Activated T-cell treated with anti-CD3 and anti-CD28 coated beads, Interleukin-2, amount 50 U/mL, for 4 hours (primary cell): ENCODE measurements at places on chromosomes 12 and 14.

- DNase-seq, result no peak
Measured at GRCh38 chr14:76759589-76759988, 1.7 kb upstream of the VASH1 start.

DNA sequence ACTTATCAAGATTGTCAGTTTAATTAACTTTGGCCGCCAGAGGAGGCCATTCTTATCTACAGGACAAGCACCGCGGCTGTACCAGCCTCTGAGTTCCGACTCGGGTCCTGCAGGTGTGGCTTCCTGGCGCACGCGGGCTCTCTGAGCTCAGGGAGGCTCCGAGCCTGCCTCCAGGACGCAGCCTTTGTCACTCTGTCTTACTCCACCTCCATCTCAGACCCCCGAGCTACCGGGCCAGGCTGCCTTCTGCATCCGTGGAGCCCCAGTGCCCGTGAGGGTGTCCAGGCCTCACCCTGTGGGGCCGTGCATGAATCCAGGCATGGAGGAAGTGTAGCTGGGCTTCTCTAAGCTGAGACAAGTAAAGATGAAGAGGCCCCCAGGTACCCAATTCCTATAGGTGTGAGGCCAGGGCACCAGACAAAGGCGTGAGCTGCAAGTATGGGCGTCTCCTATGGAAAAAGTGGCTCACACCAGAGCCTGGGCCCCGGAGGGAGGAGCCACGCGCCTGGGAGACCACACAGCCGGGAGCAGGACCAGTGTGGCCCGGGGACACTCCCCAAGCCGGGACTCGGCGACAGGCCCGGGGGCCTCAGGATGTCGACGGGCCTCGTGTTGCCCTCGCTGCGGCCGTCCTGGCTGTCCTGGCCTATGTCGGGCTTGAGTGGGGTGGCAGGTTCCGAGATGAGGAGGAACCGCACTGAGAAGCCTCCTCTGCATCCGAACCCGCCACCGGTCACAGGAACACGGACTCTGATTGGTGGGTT is 42.8 kb downstream of the NOC4L start:
- no peak for DNase-seq

DNA sequence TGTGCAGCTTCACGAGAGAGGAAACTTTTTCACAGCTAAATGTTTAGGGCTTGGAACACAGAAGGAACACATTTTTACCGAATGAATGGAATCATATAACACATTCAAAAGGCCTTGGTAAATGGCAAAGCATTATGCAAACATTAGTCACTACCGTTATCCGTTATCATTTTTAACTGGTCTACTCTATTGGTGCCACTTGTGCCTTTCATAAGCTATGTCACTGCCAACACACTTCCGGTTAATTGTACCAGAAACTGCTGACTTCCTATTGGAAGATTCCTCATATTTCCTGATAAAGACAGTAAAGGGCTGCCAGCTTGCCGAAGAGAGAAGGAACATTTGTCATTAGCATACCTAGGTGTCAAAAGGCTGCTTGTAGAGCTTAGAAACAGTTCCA is 169.2 kb downstream of the APAF1 start:
- no peak for DNase-seq

- DNase-seq, result no peak
Measured at GRCh38 chr14:62532181-62532580, 513.1 kb downstream of the KCNH5 start.

- DNase-seq, result no peak
Measured at GRCh38 chr14:36818794-36819384, 157.2 kb downstream of the PAX9 start.

- DNase-seq, result no peak
Measured at GRCh38 chr14:53336729-53337128, 183.6 kb upstream of the DDHD1 start.

DNA sequence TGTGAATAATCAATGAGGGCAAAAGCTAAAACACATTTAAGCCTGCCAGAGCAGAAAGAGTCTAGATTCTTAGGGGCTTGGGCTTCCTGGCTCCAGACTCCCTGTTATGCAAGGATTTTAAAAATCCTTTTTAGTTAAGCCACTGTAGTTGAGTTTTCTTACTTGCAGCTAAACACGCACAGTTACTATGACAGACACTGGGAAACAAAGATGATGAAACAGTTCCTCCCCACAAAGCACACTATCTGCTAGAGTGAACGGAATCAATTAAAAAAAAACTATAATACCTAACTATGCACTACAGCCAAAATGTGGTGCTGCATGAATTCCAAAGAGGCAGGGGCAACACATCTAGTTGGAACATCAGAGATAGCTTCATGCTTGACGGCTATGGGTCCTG is 28.2 kb downstream of the RPS6KA5 start:
- no peak for DNase-seq

DNA sequence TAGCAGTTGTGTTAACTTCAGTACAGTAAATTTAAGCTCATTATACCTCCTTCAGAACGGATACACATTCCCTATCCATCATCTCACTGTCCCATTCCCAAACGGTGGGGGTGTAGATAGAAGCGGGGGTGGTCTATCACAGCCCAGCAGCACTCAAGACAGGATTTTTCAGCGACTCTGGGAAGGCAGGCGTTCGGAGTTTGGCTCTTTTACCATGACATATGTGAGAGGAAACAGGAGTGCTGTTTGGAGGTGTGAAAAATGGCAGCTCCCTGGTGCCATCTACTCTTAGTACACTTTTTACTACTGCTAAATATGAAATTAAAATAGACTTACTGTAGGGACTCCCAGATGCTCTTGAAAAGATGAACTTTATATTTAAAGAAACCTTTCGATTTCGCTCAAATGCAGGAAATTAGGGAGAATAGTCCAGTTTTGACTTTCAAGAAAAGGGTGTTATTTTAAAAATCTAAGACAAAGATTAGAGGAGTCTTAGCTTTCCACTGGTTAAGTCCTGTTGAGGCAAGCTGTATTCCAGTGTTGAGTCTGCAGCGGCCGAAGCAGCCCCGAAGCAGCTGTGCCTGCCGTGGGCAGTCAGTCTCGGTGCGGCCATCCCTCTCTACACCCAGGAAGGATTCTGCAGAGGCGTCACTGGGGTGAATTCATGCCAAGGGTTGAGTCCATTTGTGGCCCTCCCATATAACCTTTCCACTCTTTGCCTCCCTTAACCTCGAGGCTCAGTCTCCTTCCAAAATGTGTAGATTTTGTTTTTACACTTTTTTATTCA is 42.1 kb downstream of the KCNMB4 start:
- DNase-seq, result no peak

DNA sequence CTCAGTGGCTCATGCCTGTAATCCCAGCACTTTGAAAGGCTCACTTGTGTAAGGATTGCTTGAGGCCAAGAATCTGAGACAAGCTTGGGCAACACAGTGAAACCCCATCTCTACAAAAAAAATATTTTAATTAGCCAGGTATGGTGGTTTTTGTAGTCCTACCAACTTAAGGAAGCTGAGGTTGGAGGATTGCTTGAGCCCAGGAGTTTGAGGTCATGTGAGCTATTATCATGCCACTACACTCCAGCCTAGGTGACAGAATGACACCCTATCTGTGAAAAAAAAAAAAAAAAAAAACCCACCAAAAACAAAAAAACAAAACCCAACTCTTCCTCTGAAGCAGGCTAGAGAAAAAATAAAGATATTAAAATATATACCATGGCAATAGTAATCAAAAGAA is 41.2 kb downstream of the TMEM116 start:
- no peak for DNase-seq

DNA sequence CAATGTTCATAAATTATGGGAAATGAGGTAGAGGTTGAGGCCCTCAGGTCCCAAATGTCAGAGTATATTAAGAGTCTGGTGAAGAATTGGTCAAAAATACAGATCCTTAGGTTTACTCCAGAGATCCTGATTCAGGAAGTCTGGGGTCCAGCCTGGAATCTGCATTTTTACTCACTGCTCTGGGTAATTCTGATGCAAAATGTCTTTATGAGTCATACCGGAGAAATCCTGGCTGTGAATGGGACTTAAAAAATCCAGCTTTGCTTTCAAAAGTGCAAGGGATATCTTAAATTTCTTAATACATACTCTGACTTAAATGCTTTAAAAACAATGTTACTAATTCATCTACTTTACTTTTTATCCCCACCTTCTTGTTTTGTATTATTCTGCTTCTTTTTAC is 74.5 kb downstream of the FERMT2 start:
- no peak for DNase-seq

- DNase-seq, result no peak
Measured at GRCh38 chr14:76473481-76474263, 97.7 kb downstream of the ESRRB start.

- DNase-seq, result no peak
Measured at GRCh38 chr12:107622001-107622400, 63.6 kb upstream of the PWP1 start.

- no peak for DNase-seq
Measured at GRCh38 chr12:91482231-91482630, 299.6 kb upstream of the DCN start.

- DNase-seq, result no peak
Measured at GRCh38 chr14:45970621-45971020, 681.0 kb downstream of the RPL10L start.

- no peak for DNase-seq
Measured at GRCh38 chr12:119385659-119386058, 51.1 kb downstream of the CCDC60 start.

DNA sequence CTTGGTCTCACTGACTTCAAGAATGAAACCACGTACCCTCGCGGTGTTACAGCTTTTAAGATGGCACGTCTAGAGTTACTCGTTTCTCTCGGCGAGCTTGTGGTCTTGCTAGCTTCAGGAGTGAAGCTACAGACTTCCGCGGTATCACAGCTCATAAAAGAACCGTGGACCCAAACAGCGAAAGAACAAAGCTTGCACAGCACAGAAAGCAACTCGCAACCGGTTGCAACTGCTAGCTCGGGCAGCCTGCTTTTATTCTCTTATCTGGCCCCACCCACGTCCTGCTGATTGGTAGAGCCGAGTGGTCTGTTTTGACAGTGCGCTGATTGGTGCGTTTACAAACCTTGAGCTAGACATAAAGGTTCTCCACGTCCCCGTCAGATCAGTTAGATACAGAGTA is 4.2 kb upstream of the CLEC4C start:
- DNase-seq, result no peak

DNA sequence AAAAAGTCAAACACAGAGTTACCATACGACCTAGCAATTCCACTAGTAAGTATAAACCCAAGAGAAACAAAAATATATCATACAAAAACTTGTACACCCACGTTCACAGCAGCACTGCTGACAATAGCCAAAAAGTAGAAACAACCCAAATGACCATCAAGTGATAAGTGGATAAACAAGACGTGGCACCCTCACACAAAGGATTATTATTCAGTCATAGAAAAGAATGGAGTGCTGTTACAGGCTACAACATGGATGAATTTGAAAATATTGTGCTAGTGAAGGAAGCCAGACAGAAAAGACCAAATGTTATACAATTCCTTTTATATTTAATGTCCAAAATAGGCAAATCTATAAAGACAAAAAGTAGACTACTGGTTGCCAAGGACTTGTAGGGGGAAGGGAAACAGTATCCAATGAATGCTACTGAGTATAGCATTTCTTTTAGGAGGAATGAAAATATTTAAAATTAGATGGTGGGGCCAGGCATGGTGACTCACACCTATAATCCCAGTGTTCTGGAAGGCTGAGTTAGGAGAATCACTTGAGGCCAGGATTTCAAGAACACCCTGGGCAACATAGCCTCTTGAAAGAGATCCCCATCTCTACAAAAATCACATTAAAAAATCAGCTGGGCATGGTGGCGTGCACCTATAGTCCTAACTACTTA is 41.9 kb downstream of the SPTLC2 start:
- DNase-seq, result no peak

GRCh38 chr12:75479963-75480461 is 543 bp upstream of the GLIPR1 start:
- no peak for DNase-seq

DNA sequence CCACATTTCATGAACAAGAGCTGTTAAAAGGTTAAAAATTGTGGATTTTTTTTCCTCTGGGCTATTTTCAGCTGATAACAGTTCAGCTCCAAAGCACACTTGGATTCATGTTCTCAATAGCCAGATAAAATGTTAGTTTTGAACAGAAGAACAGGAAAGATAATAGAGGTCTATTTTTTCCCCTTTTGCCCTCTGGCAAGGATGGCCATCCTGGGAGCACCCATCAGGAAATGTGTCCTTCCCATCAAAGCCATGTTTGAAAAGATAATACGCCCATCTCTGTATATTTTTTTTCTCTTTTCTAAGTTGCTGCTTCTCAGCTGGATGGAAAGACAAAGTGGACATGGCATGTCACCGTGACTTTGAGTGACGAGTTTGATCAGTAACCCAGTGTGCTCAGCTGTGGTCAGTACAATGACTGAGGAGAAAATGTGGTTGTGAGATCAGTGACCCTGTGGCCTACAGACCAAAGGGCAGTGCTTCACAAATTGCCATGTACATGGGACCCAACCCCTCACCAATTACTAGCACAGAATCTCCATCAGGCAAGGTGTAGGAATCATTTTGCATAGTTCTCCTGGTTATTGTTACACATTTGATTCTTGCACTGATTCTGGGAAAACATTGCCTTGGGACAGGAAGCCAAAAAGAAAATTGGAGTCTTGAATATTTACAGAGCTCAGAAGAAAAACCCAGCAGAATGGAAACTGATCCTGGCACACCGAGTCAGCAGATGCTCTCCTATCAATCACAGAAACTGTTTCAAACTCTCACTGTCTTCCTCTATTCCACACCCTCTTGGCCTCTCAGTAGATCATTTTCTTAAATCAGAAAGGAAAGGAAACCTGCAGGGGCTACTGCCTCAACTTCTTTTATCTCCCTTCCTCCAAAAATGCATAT is 64.3 kb downstream of the ANO6 start:
- DNase-seq, result no peak

- DNase-seq, result no peak
Measured at GRCh38 chr14:77284066-77284465, 13.1 kb upstream of the NGB start.

DNA sequence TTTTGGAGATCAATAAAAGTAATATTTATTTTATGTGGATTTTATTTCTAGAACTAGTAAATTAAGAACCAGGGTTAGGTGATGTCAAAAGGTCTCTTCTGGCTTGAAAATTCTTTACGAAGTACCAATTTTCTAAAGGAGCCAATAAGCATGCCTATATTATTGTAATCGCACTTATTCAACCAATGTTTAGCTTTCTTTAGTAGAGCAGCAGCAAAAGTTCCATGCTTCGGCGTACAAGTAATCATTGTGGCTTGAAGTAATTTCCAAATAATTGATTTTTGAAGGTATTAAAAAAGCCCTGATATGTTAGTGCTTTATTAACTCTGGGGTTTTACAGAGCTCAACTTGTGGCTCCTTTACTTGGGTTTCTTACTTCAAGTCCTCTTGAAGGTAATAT is 3.4 kb downstream of the RMST start:
- DNase-seq, result no peak

DNA sequence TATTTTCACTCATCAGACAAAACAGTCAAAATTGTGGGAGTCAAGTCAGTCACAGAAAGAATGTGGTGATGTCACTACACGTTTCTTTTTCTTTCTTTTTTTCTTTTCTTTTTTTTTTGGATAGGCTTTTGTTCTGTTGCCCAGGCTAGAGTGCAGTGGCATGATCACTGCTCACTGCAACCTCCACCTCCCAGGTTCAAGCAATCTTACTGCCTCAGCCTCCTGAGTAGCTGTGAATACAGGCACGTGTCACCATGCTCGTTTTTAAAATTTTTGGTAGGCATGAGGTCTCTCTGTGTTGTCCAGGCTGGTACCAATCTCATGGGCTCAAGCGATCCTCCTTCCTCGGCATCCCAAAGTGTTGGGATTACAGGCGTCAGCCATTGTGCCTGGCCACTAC is 2.3 kb downstream of the CLECL1 start:
- DNase-seq, result no peak
